ENCODE measurements at places on chromosomes 2 and 18.

- no peak for DNase-seq
Measured at GRCh38 chr2:27544143-27544821, 38.6 kb upstream of the ZNF512 start.

DNA sequence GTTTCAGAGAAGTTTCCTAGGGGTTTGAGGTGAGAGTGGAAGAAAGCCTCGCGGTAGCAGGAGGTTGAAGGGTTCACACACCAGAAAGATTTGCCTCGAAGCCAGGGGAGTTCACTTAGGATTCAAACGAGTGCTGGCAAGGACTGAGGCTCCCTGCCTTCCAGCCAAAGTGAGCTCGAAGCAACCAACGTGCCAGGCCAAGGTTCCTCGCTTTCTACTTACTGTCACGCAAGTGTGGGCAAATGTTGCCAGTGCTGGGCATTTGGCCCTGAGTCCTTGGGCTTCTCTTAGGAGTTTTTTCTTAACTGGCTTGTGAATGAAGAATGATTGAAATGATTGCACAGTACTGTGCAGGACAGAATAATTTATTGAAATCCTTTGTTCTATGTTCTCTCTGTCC, 53.6 kb downstream of the TMEM178A start:
- DNase-seq, result no peak

DNA sequence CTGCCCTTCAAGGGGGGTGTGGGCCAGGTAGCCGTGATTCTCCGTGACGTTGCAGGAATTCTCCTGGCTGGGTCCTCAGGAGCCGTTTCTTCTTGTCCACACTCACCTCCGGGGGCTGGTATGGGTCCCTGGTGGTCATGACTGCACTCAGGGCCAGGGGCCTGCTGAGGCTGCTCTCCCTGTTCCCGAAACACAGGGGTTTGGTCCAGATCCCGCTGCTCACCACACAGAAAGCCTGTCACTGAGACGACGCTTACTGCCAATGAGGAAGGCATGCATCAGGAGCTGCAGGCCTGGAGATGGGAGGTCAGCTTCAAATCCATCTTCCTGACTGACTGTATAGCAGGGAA, 160.7 kb downstream of the RTP5 start:
- DNase-seq, result no peak

- no peak for DNase-seq
Measured at GRCh38 chr2:166343467-166343866, 32.3 kb downstream of the SCN9A start.

- no peak for DNase-seq
Measured at GRCh38 chr2:71216501-71216900, 10.4 kb downstream of the PAIP2B start.

GRCh38 chr2:60735496-60736250, 20.4 kb upstream of the PAPOLG start:
- peak; percentile 17 for DNase-seq

GRCh38 chr2:46719487-46719886, 196.1 kb downstream of the MCFD2 start:
- peak; percentile 86 for DNase-seq

- no peak for DNase-seq
Measured at GRCh38 chr2:152490686-152491455, 155.9 kb downstream of the FMNL2 start.

DNA sequence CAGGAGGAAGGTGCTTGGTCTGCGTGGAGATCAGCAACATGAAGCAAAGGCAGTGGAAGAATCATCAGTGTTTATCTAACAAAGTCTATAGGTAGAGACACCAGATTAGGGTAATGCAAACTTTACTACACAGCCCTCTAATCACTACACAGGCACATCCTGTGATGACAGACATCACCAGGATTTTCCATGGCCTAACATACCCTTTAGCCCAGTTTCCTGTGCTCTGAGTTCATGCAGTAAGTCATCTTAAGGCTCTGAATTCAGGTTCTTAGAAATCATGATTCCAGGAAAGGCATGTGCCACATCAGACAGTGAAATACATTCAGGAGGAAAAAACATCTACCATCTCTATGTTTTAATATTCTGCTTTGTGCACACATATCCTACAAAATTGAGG, 708.5 kb upstream of the SLC8A1 start:
- DNase-seq, result no peak

GRCh38 chr2:162084536-162084935, 10.5 kb upstream of the DPP4 start:
- no peak for DNase-seq

DNA sequence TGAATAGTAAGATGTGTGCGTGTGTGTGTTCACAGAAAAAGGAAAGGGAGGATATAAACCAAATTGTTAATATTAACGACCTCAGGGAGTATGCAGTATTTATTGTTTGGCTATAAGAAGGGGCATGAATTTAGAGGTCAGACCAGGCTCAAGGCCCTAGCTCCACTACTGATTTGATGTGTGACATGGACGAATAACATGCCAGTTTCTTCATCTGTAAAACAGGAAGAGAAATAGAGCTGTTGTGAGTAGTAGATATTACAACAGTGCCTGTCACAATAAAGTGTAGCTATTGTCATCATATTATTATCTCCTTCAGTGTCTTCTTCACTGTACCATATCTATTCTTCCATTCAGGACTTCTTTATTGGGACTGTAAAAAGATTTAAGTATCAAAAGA, 4.1 kb upstream of the MAT2A start:
- no peak for DNase-seq

GRCh38 chr2:12341920-12342319, 374.8 kb upstream of the TRIB2 start:
- DNase-seq, result peak; percentile 15

GRCh38 chr2:136351684-136352083, 233.7 kb upstream of the CXCR4 start:
- no peak for DNase-seq

GRCh38 chr18:8106603-8107002, 502.6 kb upstream of the RAB12 start:
- DNase-seq, result no peak

DNA sequence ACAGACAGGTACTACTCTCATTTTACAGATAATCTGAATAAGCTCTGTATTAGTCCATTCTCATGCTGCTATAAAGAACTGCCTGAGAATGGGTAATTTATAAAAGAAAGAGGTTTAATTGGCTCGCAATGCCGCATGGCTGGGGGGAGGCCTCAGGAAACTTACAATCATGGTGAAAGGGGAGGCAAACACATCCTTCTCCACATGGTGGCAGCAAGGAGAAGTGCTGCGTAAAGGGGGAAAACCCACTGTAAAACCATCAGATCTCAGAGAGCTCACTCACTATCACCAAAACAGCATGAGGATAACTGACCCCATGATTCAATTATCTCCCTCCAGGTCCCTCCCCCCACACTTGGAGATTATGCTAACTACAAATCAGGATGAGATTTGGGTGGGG, 254.4 kb downstream of the KCNE4 start:
- DNase-seq, result peak; percentile 25

DNA sequence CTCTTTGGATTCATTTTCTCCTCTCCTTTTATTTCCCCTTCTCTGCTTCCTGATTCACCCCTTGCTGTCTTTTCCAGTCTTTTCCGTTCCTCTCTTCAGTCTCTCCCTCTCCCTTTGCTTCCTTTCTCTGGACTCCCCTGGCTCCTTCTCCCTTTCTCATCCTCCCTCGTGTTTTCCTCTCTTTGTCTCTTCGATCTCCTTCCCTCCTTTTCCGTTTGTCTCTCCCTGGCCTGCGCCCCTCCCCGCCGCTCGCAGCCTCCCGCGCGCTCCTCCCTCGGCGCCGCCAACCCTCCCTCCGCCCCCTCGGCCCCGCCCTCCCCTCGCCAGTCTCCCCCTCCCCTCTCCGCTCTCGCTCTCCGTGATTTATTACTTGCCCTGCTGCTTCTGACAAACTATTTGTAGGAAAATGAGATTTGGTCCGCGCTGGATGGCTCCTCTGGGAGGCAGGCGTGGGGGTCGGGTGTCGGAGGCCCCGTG, 46.0 kb upstream of the PAX8 start:
- DNase-seq, result peak; percentile 86

DNA sequence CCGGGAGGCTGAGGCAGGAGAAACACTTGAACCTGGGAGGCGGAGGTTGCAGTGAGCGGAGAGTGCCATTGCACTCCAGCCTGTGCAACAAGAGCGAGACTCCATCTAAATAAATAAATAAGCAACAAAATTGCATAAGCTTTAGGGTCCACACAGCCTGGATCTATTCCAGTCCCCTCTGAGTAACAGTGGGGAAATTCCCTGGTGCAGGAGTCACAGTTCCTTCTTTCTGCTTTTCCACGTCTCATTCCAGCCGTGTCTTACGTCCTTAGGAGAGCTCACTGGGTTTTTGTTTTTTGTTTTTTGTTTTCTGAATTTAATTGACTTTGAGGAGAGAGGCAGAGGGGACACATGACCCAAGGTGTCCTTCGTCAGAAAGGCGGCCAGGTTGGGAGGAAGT, 44.6 kb downstream of the B3GNT2 start:
- no peak for DNase-seq

GRCh38 chr2:212940816-212941215, 210.6 kb downstream of the IKZF2 start:
- DNase-seq, result peak; percentile 36

GRCh38 chr18:9594823-9595596, 19.3 kb downstream of the PPP4R1 start:
- no peak for DNase-seq

DNA sequence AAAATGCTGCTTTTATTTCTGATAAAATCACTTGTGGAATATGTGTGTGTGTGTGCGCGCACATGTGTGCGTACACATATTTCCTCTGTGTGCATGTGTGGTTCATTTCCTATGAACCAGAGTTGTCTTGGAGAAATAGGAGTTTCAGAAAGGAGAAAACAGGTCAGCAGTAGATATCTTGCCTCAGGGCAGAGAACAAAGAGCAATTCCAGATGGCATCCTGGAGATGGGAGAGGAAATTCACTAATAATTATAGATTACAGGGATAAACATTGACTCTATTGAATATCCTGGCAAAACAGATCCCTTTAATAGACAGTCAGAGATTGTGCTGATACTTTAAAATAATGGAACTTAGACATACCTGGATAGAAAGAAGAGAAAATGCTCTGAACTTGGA, 298.0 kb downstream of the TRIB2 start:
- no peak for DNase-seq

DNA sequence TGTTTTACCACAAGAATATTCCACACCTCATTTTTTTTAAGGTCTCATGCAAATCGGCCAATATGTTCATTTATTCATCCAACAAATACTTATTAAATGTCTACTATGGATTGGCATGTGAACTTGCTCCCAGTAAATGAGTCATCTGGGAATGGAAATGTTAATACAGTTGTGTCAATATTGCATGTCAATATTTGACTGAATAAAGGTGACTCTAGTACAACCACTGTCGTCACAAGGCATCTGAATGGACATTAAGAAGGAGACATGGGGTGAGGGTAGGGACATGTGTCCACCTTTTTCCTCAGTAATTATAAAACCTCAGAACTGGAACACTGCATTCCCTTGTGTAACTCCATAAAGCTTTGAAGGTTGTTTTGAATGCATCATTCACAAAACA, 365.4 kb downstream of the ADCYAP1 start:
- no peak for DNase-seq
